Stimulated activated CD4-positive, alpha-beta T cell treated with anti-CD3 and anti-CD28 coated beads, Interleukin-1b, Interleukin-23, amount 100 ng/mL, for 4 hours (primary cell): ENCODE measurements at places on chromosomes 2 and 18.

GRCh38 chr2:241417626-241418025 lies 61.5 kb downstream of the FARP2 start:
- no peak for DNase-seq

GRCh38 chr2:189558516-189559272 lies 21.9 kb downstream of the SLC40A1 start:
- DNase-seq: no peak

DNA sequence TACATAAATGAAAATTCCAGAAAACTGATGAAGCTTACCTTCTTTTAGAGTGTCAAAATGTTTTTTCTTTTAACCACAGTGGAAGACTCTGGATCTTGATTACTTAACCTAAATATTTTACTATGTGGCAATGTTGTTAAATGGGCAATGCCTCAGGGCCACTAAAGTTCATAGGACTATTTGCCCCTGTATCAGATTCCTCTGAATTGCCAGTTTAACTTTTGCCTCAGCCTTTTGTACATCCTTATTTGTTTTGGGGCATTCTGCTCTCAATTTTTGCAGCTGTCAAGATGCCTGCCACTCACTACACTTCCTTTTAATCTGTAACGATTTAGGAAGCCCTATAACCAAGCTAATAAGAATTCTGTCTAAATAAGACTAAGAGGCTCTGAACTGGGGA lies 31.7 kb upstream of the SERTAD2 start:
- DNase-seq: no peak

DNA sequence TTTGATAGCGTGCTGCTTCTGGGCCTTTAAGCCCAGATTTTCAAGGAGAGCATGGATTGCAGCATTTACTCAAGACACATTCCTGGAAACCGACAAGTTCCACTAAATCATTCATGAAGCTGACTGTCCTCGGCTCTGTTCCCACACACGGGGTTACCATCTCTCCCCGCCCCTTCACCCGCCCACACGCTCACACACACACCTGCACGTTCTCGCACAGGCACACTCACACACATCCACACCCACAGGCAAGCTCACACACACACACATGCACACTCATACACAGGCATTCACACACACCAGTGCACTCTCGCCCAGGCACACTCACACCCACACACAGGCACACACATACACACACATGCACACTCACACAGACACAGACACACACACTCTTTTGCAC lies 150.0 kb upstream of the AGAP1 start:
- no peak for DNase-seq

DNA sequence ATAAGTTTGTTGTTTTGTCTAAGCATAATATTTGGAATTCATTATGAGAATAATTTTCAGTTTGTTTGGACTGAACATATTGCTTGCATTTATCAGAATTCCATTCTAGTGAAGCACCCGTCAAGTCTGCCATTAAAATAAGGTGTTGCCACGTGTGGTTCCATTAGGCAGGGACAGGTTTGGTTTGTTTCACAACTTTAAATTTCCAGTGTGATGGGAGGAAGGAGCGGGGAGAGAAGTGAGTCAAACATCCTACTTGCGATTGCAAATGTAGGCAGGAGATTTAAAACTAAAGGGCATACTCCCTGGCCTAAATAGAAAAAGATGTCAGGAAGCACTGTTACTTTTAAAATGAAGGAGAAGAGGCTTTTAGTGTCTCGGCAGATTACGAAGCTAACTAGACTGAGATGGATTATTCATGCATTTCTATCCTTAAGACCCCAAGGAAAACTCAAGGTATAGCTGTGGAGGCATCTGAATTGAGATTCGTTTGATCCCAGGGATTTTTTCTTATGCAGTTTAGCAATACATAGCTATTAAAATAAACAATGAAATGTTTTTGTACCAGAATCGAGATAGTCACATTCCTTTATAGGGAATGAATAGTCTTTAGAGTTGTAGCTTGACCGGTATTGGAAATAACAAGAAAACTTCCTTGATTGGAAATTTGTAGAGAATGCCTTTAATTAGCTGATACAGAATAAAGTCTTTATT lies 19.8 kb downstream of the GRHL1 start:
- DNase-seq: no peak

DNA sequence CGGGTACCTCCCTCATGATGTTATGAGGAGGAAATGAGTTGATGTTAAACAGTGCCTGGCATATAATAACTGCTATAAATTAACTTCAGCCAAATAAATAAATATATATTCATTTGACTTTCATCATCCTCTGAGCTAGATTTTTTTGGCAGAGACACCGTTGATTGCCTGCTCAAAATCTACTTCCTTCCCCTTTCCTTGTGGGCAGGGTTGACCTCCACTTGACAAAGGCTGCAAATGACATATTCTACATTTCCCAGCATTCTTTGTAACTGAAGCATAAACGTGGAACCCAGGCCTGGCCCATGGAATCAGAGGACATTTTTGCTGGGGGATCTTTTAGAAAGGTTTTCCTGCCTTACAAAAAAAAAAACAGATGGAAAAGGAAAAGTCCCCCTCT lies 177.8 kb downstream of the TXNL1 start:
- no peak for DNase-seq

GRCh38 chr2:157179324-157180105 lies 78.0 kb upstream of the GALNT5 start:
- no peak for DNase-seq

GRCh38 chr18:77114415-77115191 lies 18.0 kb downstream of the MBP start:
- DNase-seq: no peak

GRCh38 chr2:128995086-128995485 lies 676.4 kb upstream of the HS6ST1 start:
- DNase-seq: no peak

DNA sequence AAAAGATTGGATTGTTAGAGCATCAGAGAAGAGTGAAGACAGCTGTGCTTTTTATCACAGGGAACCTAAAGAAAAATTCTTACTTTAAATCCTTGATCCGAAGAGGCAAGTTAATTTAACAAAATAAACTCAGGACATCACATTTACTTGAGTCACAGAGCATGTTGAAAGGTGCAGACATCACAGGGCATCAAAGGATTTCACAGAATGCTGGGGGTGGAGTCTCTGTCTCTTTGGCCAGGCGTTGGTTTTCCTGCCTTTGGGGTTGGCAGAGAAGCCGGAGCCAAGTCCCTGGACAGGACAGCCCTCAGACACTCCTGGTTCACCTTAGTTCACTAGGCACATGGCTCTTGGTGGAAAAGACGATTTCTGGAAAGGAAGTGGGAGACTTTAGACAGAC lies 56.3 kb downstream of the SH3RF3 start:
- DNase-seq: no peak

DNA sequence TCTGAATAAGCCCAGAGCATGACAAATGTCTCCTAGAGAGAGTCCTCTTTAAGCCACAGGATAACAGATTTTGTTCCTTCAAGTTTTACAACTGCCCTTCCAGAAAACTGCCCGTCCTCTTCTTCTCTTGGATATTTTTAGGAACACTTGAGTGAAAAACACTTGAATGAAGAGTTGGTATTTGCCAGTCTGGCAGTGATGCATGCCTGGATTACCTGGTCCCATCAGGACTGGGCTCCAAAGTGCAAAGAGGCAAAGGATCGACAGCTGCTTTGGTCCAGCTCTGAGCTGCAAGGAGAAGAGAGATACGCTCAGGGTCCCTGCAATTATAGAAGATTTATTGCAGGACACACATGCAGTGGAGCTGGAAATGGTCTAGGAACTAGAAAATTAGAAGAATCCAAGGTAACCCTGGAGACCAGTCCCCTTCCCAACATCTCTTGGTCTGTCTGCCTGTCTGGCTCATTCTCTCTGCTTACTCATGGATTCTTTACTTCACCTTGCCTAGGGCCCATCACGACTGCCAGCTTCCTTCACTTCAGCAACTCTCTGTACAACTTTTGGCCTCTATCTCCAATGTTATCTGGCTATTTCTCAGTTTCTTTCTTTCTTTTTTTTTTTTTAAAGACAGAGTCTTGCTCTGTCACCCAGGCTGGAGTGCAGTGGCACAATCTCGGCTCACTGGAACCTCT lies 112.1 kb upstream of the SIX2 start:
- no peak for DNase-seq

GRCh38 chr2:115867024-115867423 lies 1424.6 kb downstream of the DPP10 start:
- DNase-seq: no peak

- no peak for DNase-seq
Measured at GRCh38 chr18:48752928-48753327, 197.8 kb downstream of the SMAD7 start.

DNA sequence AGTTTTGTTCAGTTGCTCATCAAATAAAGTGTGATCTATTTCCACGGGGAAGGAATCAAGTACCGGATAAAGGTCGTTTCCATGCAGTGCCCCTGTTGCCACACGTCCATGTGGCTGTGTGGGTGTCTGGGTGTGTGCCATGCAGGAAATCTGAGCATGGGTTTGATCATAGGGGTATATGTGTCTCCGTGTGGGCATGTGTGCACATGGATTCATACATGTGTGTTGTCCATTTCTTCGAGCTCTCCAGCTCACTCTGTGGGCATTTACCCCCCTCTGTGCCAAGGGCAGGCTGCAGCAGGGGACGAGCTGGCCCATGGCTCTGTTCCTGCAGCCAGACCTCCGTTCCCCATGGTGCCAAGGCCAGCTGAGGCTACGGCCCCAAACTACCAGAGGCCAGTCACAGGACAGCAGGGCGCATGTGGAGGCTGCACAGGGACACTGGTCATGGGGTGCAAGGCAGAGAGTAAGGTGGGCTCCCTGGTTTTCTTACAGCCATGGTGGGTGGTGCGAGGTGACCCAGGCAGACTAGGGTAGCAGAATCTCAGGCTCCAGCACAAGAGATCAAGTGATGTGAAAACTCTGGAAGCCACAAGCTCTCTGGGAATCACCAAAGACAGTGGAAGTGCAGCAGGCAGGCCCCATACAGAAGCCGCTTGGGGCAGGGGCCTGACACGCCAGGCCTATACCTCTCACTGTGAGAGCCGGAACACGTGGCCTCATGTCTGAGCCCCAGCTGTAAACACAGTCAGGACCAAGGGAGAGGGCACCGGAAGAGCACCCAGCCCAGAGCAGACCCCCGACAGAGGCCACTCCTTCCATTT lies 66.4 kb upstream of the RAB6C start:
- DNase-seq: no peak

DNA sequence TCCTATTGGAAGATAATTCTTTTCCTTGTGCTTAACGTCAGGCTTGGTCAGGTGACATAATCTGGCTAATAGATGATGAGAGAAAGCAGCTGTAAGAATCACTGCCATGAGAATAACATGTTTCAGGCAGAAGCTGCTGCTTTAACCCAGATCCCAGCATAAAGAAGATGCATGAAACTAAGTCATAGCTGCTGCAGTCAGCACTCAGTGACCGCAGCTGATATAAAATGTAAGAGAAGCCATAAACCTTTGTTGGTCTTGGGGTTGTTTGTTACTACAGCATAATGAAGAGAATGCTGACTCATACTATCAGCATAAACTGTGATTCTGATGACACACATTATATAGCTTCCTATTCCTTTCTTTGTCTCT lies 274.3 kb upstream of the TRIB2 start:
- DNase-seq: no peak

GRCh38 chr2:234754126-234754525 lies 197.7 kb upstream of the SH3BP4 start:
- no peak for DNase-seq

DNA sequence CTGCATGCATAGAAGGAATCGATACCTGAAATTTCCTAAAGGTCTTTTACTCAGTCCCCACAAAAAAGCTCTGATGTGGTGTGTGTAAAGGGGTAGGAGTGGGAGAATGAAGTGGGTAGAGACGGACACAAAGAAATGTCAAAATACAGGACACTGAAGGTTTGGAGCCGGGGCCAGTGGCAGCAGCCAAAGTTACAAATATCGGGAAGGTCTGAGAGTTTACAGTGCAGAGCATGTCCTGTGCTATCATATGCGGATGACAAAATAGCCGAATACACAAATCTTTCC lies 89.9 kb upstream of the STON1 start:
- DNase-seq: no peak

DNA sequence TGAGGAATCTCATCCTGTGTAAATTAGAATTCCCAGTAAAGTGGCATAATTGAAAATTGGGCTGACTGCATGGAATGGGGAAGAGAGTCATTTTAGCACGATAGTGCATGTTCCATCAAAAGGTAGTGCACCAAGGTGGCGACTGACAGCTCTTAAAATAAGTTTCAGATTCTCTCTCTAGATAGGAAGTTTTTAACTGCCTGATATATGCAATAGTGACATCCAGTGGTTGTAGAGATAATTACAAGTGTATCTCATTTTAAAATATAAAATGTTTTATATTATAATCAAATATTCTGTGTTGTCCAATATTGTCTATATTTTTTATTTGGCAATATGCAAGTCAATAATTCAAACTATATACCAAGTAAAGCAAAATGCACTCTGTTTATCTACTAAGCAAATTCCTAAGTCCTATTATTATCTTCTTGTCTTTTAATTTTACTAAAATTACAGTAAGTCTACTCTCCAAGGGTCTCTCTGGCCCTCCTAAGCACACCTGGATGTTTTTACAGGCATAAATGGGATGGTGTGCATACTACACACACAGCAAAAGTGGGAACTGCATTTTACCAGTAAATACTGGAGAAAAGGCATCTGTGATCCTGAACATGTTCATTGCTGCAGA lies 397.7 kb upstream of the HNRNPA3 start:
- no peak for DNase-seq

DNA sequence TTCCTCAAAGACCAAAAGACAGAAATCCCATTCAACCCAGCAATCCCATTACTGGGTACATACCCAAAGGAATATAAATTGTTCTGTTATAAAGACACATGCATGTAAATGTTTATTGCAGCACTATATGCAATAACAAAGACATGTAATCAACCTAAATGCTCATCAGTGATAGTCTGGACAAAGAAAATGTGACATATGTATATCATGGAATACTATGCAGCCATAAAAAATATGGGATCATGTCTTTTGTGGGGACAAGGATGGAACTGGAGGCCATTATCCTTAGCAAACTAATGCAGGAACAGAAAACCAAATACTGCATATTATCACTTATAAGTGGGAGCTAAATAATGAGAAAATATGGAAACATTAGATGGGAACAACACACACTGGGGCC lies 2.7 kb upstream of the HNMT start:
- no peak for DNase-seq

- DNase-seq: no peak
Measured at GRCh38 chr18:75937306-75937705, 509.8 kb upstream of the SMIM21 start.

GRCh38 chr2:104865096-104865470 lies 11.2 kb downstream of the POU3F3 start:
- DNase-seq: no peak

GRCh38 chr2:120384486-120385354 lies 38.8 kb downstream of the INHBB start:
- DNase-seq: no peak

DNA sequence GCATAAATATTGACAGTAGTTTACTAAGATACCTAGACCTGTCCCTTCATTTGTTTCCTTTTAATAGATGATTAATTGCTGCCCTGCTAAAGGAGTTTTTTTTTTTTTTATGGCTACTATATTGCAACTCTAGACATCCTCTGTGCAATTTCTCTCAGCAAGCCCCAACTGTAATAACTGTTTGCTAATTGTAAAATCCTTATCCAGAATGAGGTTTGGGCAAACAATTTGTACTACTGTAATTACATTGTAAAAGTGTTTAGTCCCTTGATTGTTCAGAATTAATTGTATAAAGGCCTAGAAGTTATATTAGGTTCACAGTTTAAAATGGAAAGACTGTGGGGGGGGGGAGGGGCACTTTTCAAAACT lies 3.7 kb upstream of the MEIS1 start:
- DNase-seq: no peak

GRCh38 chr18:55220523-55220922 lies 261.3 kb upstream of the CCDC68 start:
- DNase-seq: no peak

- no peak for DNase-seq
Measured at GRCh38 chr2:228690681-228691080, 509.2 kb upstream of the SPHKAP start.
